Spleen (tissue), 13 donors: ENCODE measurements at places on chromosomes 5 and 9.

DNA sequence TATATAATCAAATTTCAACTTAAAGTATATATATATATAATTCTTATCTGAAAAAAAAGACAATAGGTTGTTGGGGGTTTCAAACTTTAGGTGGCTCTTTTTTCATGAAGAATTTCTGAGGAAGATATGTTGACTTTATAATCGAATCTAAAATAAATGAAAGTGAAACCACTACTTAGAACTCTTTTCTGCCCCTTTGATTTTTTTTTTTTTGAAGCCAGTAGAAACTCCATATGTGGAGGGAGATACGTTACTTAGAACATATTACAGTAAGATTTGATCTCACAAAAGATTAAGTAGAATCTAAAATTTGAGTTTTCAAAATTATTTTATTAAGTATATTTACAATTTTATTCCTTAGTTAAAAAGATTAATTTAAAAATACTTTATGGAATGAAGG is 96.9 kb downstream of the ATG10 start:
- no peak for DNase-seq

DNA sequence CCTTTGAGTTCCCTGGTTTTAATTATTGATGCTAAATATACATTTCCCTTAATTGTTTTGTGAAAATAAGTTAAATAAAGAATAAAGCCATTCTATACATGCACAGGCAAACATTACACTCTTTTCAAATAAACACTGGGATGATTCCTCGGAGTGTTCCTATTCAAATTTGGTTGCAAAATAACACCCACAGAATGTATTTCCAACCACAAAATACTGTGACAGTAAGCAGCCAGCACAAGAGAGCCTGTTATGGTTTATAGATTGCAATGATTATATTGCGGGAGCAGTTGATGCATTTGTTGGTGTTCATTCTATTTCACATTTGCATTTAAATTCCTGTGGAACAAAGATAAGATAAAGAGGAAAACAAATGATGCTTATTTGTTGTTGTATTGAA is 632.6 kb upstream of the WWC1 start:
- no peak for DNase-seq

- DNase-seq = no peak
Observed at GRCh38 chr5:56601641-56602071, 213.7 kb upstream of the MAP3K1 start.

GRCh38 chr5:123398058-123398733 is 25.0 kb downstream of the CEP120 start:
- no peak for DNase-seq

DNA sequence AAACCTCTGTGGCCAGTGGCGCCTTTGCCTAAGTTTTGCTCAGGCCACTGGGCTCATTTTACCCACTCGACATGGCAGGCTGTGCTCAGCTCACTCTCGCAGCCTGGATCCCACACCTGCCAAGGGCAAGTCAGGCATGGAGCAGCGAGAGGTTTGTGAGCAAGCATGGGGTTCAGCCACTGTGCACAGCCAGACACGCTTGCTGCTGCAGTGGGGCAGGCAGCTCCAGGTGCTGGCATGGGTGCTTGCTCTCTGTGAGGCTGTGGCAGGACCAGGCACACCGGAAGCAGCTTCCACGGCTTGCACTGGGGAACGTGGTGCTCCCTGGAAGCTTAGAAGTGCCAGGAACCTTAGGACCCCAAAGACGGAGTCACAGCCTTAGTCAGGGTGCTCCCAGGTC is 470.1 kb downstream of the CDH9 start:
- DNase-seq = no peak

GRCh38 chr5:10621832-10622231 is 58.0 kb downstream of the ANKRD33B start:
- DNase-seq = no peak

GRCh38 chr9:27791311-27791710 is 218.0 kb upstream of the C9orf72 start:
- DNase-seq = no peak

GRCh38 chr5:14925326-14925725 is 53.7 kb upstream of the ANKH start:
- DNase-seq = no peak

GRCh38 chr9:88874391-88874790 is 116.9 kb upstream of the S1PR3 start:
- DNase-seq = no peak

DNA sequence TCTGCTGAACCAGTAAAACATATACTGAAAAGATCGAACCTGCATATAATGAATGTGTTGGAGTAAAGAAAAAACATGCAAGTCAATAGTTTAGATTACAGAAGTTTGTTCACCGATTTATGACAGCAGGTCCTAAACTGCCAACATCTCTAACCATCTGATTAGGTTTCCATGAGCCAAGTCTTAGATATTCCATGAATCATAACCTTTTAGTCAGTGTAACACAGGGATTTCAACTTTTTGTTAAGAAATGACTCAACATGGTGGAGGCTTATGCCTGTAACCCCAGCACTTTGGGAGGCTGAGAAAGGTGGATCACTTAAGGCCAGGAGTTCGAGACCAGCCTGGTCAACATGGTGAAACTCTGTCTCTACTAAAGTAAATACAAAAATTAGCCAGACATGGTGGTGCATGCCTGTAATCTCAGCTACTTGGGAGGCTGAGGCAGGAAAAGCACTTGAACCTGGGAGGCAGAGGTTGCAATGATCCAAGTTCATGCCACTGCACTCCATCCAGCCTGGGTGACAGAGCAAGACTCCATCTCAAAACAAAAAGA is 38.7 kb downstream of the APC start:
- no peak for DNase-seq

- DNase-seq = no peak
Observed at GRCh38 chr5:71937921-71938698, 169.2 kb upstream of the MAP1B start.

DNA sequence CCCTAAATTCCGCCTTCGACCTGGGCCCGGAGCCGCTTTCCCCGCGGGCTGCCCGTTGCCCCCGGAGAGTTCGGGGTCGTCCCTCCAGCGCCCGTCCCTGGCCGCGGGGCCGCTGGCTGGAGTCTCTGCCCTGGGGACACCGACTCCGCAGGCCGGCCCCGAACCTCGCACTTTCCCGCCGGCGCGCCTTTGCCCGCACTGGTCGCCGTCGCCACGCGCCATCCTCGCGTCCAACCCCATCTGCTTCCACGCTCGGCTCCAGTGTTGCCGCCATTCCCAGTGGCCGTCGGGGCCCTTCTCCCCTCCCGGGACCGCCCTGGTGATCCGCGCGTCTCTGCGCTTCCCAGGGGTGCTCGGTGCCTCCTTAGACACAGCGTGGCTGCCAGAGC is 11.0 kb downstream of the LHX3 start:
- DNase-seq = no peak

DNA sequence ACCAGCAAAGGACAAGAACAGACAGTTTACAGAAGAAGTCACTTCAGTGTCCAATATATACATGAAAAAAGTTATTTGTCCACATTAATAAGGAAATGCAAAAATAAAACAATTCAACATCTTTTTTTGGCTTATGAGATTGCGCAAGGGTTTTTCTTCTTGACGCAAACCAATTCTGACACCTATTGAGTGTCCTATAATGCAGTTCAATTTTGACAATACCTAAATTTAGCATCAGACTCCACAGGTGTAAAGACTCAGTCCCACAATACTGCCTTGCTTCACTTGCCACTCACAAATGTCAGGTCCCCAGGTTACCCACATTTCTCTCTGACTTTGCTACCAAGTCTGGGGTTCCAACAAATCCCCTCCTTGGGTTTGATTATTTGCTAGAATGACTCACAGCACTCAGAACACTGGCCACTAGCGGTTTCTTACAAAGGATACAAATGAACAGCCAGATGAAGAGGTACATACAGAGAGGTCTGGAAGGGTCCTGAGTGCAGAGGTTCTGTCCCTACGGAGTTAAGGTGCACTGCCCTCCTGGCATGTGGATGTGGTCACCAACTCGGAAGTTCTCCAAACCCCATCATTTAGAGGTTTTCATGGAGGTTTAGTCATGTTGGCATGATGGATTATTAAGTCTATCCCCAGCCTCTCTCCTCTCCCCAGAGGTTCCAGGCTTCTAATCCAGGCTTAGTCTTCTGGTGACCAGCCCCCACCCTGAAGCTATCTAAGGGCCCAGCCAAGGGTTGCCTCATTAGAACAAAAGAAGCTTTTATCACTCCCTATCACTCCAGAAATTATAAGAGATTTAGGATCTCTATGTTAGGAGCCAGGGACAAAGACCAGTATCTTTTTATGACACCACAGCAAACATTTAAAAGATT is 27.0 kb upstream of the SLC22A5 start:
- no peak for DNase-seq

- DNase-seq = no peak
Observed at GRCh38 chr5:1520791-1521453, 2.8 kb downstream of the LPCAT1 start.

DNA sequence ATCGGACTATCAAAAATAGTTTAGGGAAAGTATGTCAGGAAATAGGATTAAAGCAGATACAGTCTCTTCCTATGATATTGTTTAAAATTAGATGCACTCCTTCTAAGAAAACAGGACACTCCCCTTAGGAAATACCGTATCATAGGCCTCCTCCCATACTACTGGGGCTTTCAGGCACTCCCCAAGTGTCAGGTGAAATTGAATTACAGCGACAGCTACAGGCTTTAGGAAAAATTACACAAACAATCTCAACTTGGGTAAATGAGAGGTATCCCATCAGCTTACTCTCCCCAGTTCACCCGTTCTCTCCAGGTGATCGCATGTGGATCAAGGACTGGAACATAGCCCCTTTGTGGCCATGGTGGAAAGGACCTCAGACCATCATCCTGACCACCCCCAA is 110.4 kb upstream of the EPB41L4A start:
- DNase-seq = no peak

- DNase-seq = no peak
Observed at GRCh38 chr5:171314728-171315385, 5.8 kb downstream of the TLX3 start.

GRCh38 chr5:78334811-78335210 is 25.6 kb upstream of the SCAMP1 start:
- no peak for DNase-seq

DNA sequence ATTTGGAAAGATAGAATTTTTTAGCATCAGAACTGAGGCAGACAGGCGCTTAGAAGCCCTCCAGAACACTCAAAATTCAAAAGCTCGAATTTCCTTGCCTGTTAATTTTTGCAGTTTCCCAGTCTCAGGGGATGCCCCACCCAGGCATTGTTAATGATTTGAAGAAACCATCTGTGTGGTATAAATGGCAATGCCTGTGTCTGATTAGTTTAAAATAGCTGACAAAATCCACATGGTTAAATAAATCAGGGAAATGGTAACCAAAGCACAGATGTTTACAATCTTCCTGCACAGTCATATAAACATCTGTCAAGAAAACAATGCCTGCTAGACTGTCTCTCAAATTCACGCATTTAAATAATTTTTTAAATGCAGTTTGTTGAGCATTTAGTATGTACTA is 185.2 kb upstream of the RGMB start:
- no peak for DNase-seq

DNA sequence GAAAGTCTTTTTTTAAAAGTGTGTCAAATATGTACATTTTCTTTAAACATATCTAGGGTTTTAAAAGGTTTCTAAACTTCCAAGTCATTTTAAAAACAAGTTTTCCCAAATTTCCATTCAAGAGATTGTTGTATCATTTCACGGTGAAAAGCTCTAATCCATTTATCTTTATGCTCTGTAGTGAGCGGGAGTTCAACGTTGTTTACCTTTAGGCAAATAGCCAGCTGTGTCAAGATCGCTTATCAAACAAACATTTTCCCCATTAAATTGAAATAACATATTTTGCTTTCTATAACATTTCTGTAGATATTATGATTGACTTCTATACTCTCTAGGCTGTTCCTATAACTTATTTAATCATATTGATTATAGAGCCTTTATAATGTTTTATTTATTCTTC is 75.1 kb downstream of the CTSL start:
- DNase-seq = no peak

DNA sequence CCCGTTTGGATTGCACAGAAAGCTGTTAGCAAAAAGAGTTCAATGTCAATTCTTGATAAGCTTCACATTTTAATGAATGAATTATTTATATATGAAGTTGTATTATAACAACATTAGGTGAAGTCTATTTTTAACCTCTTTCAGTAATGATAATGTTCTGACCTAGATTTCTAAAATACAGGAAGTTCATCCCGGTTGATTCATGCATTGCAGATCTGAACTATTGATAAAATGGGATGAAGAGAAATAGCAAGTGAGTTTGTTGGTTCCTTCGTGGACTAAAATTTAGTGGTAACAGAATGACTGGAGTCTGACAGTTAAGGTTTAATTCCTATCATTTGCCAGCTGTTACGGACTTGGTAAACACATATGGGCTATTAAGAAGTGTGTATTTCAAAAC is 180.5 kb downstream of the PCSK1 start:
- no peak for DNase-seq

DNA sequence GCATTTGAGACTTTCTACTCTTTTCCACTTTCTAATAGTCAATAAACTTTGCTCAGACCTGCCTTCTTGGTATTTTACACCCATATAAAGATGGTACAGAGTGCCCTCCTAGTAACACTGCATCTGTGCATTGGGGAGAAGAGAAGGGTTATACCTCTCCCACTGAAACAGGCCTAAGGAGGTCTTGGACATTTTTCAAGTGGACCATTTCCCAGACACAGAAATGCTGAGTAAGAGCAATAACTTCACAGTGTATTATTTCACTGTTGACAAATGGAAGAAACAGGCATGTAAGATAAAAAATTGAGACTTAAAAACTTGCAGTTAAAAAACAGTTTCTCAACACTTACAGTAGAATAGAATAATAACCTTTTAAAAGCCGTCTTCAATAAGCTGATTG is 1224.0 kb upstream of the CDH18 start:
- DNase-seq = no peak

DNA sequence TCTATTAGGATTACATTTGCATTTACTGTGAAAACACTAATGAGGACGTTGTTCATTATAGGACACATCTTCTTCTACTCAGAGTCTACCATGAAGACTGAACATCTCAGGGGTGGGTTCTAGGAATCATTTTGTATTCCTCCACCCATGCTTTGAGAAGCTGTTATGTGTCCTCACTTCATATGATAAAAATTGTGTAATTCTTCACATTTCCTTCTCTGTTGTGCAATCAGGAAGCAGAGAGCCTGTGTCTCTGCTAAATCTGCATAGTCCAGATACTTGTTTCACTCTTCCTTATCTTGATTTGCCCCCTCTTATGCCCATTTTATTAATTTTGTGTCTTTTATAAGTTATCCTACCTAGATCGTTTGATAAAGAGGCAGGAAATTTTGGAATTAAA is 97.8 kb upstream of the IQGAP2 start:
- no peak for DNase-seq

DNA sequence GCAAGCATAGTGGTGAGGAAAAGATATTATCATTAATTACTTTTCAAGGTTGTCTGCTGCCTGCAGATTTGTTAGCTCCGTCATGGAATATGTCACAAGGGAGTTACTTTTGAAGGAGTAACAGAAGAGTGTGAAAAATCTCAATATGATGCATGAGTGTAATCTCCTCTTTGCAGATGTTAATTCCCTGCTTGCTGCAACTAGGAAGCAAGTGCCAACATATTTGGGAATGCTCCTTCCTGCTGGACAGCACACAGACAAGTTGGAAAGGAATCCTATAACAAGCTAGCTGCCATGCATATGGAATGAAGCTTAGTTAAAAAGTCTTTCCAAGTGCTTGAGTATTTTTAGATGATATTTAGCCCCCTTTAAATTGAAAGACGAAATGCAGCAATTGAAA is 2023.6 kb upstream of the CDH6 start:
- DNase-seq = no peak

- DNase-seq = no peak
Observed at GRCh38 chr5:67051164-67051563, 145.4 kb downstream of the CD180 start.

GRCh38 chr9:6305954-6306563 is 22.1 kb upstream of the TPD52L3 start:
- no peak for DNase-seq
